Inflammatory macrophage (primary cell): ENCODE measurements at places on chromosomes 16 and 17.
A peak's percentile ranks its signal among the peaks of the same experiment; 100 is the strongest.

DNA sequence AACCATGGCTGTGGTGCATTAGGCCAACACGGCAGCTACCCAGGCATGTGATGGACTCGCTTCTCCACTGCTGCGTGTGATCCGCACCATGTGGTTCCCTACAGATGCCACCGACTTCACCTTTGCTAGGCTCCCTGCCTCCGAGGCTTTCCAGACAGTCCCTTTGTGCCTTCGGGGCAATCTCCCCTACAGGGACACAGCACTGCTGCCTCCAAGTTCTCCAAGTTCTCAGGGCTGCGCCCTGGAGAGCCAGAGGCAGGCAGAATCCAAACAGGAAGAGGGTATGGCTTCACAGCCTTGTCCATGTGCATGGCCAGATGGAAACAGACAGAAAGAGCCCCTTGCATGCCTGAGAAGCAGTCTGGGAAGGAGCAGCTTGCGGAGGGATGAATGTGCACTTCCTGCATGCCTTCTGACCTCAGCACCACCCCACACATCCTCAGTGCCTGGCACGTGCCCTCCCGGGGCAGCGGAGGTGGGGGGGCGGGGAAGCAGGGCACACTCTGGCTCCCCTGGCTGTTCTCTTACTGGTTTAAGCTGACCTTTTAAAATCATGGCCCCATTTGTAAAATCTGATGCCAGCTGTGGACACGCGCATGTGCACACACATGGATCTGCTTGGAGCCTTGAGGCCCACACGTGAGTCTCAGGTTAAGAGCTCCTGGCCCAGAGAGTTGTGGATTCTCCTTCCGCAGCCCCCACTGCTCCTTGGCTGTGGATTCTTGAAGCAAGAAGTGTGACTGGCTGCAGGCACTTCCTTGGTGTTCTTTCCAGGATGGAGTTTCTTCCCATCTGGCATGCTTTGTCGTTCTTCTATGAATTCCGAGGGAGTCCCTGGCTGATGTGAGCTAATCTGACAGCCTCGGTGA lies 55.3 kb upstream of the MTSS2 start:
- no peak for DNase-seq

DNA sequence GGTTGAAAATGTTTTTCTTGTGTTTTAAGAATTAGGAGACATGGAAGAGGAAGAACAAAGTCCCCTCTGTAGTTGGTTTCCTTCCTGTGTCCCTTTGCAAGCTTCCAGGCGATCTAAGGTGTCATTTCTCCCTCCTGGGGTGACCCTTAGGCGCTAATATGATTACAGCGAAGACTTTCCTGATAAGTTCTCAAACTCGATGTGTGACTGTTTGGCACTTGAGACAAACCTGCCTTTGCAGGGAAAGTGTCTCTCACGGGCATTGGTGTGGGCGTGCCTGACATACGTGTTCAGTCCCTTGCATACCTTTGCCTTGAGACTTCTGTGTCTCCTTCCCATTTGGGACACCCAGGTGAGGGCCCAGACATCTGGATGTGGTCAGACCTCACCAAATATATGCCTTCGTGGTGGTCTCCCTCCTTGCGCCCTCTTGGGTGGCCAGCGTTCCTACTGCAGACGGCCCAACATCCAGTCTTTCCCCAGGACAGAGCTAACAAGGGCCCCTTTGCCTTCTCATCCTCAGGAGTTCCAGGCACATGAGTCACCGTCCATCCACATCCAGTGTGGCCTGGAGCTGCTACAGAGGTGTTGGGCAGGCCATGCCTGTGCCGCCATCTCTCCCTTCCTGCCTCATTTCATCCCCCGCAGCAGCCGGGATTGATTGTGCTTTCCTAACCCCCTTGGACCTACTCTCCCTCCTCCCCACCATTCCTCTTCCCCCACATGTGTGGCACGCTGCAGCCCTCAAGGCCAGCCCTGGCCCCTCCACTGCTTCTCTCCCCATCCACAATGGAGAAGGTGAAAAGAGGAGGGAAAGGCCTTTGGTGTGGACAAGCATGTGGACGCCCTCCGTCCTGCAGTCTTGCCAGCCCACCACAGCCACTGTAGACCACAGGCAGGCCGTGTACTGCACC lies 3.1 kb upstream of the JPT2 start:
- no peak for DNase-seq

DNA sequence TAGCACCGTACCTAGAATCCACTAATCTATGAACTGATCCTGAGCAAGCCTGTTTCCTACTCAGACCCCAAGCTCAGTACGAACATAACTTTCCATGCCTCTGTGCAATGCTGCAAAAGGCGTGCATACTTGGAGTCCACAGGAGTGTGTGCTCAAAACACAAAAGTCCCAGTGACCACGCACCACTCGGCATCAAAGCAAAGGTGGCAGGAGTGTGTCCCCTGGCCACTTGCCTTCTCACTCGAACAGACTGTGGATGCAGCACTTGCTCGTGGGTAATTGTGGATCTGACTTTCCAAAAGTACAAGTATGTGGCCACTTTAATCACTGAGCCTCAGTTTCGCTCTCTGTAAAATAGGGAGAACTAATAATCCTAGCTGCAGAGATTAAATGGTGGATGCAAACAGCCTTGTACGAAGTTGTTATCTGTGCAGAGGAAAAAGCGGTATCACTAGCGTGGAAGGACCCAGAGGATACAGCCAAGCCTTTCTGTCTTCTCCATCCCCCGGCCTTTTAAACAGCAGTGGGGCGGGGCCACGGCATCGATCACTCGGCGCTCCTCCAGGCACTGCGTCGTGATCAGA lies 311 bp upstream of the KDM8 start:
- no peak for DNase-seq

GRCh38 chr16:10678655-10679054 lies 16.1 kb downstream of the TEKT5 start:
- no peak for DNase-seq

DNA sequence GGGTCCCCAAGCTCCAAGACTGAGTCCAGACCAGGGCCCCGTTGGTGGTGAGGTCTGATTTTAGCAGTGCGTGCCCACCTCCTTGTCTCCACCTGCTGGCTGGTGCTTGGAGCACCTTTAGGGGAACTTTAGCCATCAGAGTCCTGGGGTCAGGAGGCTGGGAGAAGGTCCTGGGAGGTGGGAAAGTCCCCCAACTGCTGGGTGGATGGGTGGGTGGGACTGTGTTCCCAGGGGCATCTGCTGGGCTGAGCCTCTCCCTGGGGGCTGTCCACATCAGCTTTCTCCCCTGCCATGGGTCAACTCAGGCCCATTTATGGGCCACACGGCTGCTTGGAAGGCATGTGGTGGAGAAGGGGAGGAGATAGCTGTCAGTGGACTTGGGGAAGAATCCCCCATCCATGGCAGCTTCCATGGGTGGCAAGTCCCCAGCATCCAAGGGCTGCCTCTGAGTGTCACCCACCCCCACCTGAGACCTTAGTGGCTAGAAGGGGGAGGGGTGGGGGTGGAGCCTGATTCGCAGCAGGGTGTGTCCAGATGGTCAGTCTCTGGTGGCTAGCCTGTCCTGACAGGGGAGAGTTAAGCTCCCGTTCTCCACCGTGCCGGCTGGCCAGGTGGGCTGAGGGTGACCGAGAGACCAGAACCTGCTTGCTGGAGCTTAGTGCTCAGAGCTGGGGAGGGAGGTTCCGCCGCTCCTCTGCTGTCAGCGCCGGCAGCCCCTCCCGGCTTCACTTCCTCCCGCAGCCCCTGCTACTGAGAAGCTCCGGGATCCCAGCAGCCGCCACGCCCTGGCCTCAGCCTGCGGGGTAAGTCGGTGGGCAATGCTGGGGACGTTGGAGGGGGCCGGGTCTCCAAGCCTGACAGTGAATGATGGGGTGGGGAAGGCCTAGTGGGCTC lies at the start of gene TRPV2:
TRPV2 (plus strand) TSS at position 541 of the 894 bp plus-strand sequence. CDS start 2,098 bp downstream, outside the sequence.
- peak; percentile 54 for DNase-seq

DNA sequence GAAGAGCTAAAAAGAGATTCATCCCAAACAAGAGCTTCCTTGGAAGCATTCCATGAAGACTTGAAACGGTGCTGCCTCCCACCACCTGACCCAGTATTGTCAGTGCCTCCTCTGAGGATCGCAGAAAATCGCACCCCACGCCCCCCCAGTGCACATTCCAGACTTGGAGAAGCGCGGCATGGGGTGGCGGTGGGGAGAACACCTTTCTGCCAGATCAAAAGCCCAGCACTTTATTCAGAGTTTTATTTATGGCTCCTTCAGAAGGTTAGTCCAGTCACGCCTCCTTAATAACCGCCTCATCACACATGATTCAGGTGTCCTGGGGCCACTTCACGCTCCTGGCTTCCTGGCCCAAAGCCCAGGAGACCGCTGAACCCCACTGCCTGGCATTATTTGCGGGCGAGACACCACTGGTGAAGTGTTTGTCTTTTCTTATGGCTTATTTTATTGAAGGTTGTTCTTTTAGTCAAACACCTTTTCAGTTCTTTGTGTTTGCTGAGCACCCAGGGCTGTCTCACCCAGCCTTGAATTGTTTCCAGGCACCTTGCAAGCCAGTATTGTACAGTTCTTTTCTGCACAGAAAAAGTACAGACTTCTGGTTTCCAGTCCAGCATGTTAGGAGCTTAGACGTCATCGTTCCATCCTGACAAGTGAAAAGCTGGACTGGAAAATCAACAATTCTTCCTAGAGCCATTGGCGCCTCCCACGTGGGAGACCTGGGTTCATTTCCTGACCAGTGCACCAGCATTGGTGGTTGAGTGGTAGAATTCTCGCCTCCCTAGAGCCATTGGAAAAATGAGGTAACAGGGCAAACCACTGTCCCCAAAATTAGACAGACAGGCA lies 79.6 kb upstream of the CACNG5 start:
- DNase-seq, result no peak

GRCh38 chr17:55758171-55758570 lies 7.3 kb downstream of the PCTP start:
- no peak for DNase-seq

GRCh38 chr16:27778171-27778925 lies 228.4 kb downstream of the KATNIP start:
- DNase-seq, result no peak

DNA sequence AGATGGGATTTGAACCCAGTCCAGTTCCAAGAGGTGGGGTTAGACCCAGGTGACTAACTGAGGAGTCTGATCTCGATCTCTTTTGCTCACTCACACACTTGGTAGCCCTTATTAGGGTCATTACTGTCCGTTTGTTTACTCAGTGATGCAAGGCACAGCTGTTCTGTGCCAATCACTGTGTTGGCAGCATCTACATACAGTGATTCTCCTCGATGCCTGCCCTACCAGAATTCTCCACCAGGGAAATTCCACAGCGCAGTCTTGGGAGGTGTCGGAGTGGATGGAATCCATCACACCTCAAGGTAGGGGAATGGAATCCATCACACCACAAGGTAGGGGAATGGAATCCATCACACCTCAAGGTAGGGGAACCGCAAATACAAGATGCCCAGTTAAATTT lies 279.6 kb downstream of the MAF start:
- DNase-seq, result no peak

DNA sequence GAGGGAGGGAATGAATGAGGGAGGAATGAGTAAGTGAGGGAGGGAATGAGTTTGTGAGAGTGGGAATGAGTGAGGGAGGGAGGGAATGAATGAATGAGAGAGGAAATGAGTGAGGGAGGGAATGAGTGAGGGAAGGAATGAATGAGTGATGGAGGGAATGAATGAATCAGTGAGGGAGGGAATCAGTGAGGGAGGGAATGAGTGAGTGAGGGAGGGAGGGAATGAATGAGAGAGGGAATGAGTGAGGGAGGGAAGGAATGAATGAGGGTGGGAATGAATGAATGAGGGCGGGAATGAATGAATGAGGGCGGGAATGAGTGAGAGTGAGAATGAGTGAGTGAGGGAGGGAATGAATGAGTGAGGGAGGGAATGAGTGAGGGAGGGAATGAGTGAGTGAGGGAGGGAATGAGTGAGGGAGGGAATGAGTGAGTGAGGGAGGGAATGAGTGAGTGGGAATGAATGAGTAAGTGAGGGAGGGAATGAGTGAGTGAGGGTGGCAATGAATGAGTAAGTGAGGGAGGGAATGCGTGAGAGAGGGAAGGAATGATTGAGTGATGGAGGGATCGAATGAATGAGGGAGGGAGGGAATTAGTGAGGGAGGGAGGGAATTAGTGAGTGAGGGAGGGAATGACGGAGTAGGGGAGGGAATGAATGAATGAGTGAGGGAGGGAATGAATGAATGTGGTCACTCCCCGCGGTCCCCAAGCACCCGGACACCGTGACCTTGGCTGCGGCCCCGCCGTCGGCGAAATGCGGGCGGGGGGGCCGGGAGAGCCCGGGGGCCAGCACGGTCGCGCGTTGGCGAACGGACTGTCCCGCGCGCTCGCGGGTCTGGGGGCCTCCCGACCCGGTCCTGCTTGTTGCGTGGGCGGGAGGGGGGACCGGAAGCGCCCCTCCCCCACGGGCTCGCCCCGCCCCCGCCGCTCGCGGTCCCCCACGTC lies 1.1 kb upstream of the UBE2I start:
- DNase-seq, result no peak

- DNase-seq, result no peak
Measured at GRCh38 chr16:1430759-1431496, at the start of gene PERCC1. Gene PERCC1 (plus strand): TSS chr16:1431078. CDS start chr16:1432594, 1,516 bp downstream.

DNA sequence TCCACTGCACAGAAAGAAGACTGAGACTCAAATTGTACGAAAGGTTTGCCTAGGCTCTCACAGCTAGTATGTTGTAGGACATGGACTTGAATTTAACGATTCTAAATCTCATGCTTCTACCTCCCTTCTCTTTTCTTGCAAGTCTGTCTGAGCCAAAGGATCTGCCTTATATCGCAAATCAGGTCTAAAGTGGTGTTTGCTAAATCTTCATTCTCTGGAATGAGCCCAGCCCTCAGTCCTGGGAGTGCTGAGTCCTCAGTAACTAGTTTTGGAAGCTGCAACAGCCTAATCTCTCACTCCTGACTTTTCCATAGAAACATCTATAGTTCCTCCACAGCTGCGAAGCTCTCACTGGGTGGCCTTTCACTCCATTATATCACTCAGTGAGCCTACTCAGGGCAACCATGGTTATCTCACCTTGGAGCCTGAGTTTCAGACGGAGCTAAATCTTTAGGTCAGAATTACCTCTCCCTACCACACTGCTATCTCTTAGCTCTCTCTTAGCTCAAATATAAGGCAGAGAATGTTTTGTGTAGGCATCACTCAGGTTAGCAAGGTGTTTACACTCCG lies 575.5 kb upstream of the C16orf82 start:
- no peak for DNase-seq

DNA sequence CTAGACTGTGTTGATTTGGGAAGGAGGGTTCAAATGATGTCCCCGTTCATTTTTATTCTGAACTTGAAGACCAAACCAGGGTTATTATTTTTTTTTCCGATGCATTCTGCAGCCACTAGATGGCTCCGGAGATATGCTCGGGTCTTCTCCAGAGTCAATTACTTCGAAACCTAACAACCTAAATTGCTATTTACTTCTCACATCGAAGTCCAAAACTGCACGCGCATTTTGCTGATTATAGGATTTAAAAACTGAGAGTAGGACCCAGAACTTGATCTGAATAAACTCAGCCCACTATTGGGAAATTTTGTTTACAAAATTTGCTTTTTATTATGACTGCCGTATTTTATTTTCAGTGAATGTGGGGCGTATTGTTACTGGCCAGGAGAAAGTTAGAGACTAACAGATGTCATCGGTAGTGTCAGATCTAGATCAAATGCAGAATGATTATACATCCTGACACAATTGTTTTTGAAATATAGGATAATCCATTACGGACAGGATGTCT lies 263.8 kb downstream of the HS3ST3A1 start:
- peak; percentile 40 for DNase-seq

DNA sequence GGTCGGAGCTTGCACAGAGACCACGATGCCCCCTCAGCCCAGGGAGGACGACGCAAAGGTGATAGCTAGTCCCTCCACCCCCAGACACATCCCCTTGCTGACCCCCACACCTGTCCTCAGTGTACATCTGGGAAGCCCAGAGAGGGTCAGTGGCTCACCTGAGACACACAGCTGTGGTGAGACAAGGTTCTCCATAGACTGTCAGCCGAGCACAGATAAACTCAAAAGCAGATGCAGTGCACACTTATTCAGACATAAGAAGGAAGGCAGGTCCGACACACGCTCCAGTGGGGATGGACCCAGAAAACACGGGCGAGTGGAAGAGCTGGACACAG lies 19.6 kb downstream of the CBFA2T3 start:
- DNase-seq, result no peak
